ENCODE measurements at places on chromosomes 13 and 19.

DNA sequence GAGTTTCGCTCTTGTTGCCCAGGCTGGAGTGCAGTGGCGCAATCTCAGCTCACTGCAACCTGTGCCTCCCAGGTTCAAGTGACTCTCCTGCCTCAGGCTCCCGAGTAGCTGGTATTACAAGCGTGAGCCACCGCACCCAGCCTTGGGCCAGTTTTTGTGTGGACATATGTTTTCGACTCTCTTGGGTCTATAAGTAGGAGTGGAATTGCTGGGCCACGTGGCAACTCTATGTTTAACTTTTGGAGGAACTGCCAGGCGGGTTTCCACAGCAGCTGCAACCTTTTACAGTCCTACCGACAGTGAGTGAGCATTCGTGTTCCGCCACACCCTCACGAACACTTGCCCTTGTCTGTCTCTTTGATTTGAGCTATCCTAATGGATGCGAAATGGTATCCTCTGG is 44.9 kb downstream of the BICRA start:
- no peak overlapping the region for H3K27ac ChIP-seq
- DNase-seq: no peak
- H3K4me1 ChIP-seq: no peaks in the 10 kb centered on the region
- H3K4me3 ChIP-seq: no peak overlapping the region
- no peaks in the 10 kb centered on the region for H3K27me3 ChIP-seq

- H3K36me3 ChIP-seq: no peaks in the 10 kb centered on the region
- no peak overlapping the region for H3K4me3 ChIP-seq
- H3K27me3 ChIP-seq: no peaks in the 10 kb centered on the region
Observed at GRCh38 chr13:104106705-104107393, 1040.6 kb upstream of the SLC10A2 start.

GRCh38 chr13:45541806-45542205 is 73.7 kb downstream of the ERICH6B start:
- H3K4me3 ChIP-seq: no peak overlapping the region
- no peaks in the 10 kb centered on the region for H3K36me3 ChIP-seq
- H3K27ac ChIP-seq: no peak overlapping the region
- DNase-seq: no peak

DNA sequence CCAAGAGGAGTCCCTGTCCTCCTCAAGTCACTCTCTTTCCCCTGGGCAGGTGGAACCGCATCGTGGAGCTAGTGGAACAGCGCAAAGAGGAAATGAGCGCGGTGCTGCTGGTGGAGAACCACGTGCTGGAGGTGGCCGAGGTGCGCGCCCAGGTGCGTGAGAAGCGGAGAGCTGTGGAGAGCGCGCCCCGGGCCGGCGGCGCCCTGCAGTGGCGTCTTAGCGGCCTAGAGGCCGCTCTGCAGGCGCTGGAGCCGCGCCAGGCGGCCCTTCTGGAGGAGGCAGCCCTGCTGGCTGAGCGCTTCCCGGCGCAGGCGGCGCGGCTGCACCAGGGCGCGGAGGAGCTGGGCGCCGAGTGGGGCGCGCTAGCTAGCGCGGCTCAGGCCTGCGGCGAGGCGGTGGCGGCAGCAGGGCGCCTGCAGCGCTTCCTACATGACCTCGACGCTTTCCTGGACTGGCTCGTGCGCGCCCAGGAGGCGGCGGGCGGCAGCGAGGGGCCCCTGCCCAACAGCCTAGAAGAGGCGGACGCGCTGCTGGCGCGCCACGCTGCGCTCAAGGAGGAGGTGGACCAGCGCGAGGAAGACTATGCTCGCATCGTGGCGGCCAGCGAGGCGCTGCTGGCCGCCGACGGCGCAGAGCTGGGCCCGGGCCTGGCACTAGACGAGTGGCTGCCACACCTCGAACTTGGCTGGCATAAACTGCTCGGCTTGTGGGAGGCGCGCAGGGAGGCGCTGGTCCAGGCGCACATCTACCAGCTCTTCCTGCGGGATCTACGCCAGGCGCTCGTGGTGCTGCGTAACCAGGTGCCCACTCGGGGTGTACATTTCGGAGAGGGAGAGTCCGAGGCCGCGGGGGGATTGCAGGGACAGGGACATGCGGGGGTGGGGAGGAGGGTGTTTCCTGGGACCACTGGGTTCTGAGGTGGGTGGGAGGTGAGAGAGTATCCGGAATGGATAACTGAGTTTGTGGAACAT is 52.8 kb downstream of the SPTBN4 start:
- H3K4me1 ChIP-seq: no peaks in the 10 kb centered on the region
- no peak overlapping the region for H3K27ac ChIP-seq
- no peaks in the 10 kb centered on the region for H3K36me3 ChIP-seq
- H3K4me3 ChIP-seq: no peak overlapping the region
- H3K27me3 ChIP-seq: peaks cover 19% of the 10 kb centered on the region
- DNase-seq: no peak

- no peaks in the 10 kb centered on the region for H3K36me3 ChIP-seq
- no peak overlapping the region for H3K27ac ChIP-seq
- no peaks in the 10 kb centered on the region for H3K4me1 ChIP-seq
- no peaks in the 10 kb centered on the region for H3K27me3 ChIP-seq
- no peak overlapping the region for H3K4me3 ChIP-seq
- DNase-seq: no peak
Observed at GRCh38 chr13:22161871-22162270, 491.0 kb downstream of the FGF9 start.

DNA sequence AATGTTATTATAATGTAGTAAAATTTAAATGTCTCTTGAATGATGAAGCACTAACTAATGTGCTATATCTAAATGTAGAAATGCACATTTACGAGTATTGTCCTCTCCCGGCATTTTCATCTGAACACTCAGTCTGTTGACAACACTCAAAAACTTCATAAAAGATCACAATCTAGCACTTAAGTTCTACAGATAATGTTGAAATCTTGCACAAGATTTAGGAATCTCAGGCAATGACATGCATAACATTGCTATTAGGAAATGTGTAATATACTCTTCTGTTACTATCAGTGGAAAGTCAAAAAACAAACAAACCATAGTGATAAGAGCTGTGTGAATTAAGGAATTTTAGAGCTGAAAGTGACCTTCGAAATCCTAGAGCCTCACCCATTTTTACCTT is 37.5 kb upstream of the XPO4 start:
- no peak for DNase-seq
- no peaks in the 10 kb centered on the region for H3K27me3 ChIP-seq
- H3K27ac ChIP-seq: no peak overlapping the region

DNA sequence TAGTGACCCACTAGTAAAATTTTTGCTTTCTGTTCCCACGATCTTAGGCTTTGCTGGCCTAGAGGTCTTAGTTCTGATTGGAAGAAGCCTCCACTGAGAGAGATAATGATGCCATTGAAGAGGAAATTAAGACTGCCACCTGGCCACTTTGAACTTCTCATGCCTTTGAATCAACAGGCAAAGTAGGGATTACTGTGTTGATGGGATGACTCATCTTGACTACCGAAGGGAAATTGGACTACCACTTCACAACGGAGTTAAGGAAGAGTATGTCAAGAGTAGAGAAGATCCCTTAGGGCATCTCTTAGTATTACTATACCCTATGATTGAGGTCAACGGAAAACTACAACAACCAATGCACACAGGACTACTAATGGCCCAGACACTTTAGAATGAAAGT is 12.7 kb upstream of the FREM2 start:
- H3K4me3 ChIP-seq: no peak overlapping the region
- no peak for DNase-seq
- no peaks in the 10 kb centered on the region for H3K4me1 ChIP-seq
- no peaks in the 10 kb centered on the region for H3K36me3 ChIP-seq

DNA sequence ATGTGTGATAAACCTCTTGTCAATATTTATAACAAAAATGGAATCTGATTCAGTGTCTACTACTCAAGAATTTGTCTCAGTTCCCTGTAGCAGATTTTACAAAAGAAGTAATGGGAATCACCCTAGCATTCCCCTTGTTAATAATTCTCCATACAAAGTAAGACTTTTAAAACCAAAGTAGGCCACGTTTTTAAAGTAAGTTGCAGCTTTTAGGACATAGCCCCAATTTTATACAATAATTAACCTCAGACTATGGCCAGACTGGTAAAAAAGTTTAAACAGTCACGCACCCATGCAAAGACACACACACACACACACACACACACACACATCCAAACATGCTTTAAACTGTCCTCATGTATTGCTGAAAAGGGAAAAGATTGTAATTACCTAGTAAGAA is 589.9 kb downstream of the PCDH9 start:
- H3K4me3 ChIP-seq: no peak overlapping the region
- H3K4me1 ChIP-seq: no peaks in the 10 kb centered on the region
- no peak for DNase-seq
- no peaks in the 10 kb centered on the region for H3K36me3 ChIP-seq
- H3K27me3 ChIP-seq: no peaks in the 10 kb centered on the region
- H3K27ac ChIP-seq: no peak overlapping the region

- no peak for DNase-seq
- no peaks in the 10 kb centered on the region for H3K27me3 ChIP-seq
- no peak overlapping the region for H3K4me3 ChIP-seq
- H3K27ac ChIP-seq: no peak overlapping the region
Observed at GRCh38 chr19:7152568-7152967, 83.1 kb downstream of the ZNF557 start.

DNA sequence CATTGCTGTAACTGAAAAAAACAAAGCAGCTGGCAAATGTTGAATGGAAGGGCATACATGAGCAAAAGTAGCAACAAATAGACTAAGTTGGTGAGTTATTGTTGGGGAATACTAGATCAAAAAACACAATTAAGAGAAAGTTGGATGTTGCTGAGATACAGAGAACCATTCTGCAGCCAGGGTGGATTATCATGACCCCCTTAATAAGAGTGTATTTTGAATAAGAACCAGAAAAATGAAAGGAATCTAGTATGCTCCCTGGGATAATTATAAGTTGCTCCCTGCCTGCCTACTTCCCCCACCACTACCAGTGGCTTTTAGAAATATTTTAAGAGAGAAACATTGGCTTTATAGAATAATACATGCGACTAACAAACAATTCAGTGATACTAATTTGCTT is 14.5 kb upstream of the TRPC4 start:
- no peak overlapping the region for H3K4me3 ChIP-seq
- no peaks in the 10 kb centered on the region for H3K36me3 ChIP-seq
- no peak for DNase-seq
- no peaks in the 10 kb centered on the region for H3K4me1 ChIP-seq

DNA sequence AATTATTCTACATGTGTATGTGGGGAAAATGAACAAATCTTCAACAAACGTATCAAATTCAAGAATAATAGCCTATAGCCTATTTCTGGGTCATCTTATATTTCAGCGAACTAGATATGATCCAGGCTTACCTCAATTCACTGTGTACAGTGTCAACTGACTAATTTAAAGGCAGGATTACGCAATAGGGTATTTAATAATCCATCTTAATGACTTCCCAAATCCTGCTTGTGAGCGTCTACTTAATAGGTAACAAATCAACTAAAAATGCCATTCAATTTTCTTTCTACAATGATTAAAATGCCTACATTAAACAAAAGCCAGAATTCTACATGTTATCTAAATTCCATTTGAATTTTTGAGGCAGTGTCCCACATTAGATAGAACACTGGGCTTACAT is 67.0 kb downstream of the USP12 start:
- H3K36me3 ChIP-seq: no peaks in the 10 kb centered on the region
- H3K4me3 ChIP-seq: no peak overlapping the region
- no peak for DNase-seq
- H3K4me1 ChIP-seq: no peaks in the 10 kb centered on the region

- H3K4me1 ChIP-seq: no peaks in the 10 kb centered on the region
- H3K27ac ChIP-seq: no peak overlapping the region
- no peak overlapping the region for H3K4me3 ChIP-seq
- DNase-seq: no peak
- no peaks in the 10 kb centered on the region for H3K36me3 ChIP-seq
Observed at GRCh38 chr19:14028901-14029300, 953 bp downstream of the RLN3 start.

- no peak overlapping the region for H3K4me3 ChIP-seq
- DNase-seq: no peak
- peaks cover 5% of the 10 kb centered on the region for H3K27me3 ChIP-seq
- H3K27ac ChIP-seq: no peak overlapping the region
- H3K4me1 ChIP-seq: no peaks in the 10 kb centered on the region
- H3K36me3 ChIP-seq: no peaks in the 10 kb centered on the region
Observed at GRCh38 chr13:20360835-20361412, 128.8 kb upstream of the GJB6 start.

DNA sequence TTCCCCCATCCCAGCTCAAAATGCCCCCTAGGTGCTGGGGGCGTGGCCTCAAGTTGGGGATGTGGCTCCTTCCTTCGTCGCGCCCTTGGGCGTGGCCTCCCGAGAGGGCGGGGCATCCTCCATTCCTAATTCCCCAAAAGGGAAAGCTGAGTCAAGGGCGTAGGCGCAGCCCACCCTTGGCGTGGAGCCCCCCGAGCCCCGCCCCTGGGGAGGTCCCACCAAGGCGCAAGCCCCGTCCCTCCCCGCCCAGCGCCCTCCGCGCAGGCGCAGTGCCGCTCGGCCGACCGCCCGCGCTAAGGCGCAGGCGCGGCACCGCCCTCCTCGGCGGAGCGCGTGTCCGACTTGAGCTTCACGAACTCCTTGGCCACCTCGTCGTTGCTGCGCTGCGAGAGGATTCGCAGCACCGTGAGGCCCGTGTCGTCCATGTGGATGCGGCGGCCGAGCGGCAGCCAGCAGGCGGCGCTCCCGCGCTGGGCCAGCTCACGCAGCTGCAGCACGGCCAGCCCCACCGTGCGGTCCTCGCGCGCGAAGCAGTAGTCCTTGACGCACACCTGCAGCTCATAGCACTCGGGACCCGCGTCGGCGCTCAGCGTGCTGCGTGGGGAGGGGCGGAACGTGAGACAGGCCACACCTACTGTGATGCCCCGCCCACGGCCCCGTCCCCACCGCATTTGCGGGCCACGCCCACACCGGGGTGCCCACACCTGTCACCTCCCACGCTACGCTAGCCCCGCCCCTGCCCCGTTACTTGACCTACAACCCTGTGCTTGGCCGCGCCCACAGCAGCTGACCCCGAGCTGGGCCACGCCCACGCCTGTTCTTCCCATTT is 50.5 kb downstream of the COLGALT1 start:
- DNase-seq: peak; percentile 71
- peak overlapping the region; percentile 21 for H3K4me3 ChIP-seq
- H3K4me1 ChIP-seq: peaks cover 2% of the 10 kb centered on the region
- no peaks in the 10 kb centered on the region for H3K36me3 ChIP-seq
- no peak overlapping the region for H3K27ac ChIP-seq

DNA sequence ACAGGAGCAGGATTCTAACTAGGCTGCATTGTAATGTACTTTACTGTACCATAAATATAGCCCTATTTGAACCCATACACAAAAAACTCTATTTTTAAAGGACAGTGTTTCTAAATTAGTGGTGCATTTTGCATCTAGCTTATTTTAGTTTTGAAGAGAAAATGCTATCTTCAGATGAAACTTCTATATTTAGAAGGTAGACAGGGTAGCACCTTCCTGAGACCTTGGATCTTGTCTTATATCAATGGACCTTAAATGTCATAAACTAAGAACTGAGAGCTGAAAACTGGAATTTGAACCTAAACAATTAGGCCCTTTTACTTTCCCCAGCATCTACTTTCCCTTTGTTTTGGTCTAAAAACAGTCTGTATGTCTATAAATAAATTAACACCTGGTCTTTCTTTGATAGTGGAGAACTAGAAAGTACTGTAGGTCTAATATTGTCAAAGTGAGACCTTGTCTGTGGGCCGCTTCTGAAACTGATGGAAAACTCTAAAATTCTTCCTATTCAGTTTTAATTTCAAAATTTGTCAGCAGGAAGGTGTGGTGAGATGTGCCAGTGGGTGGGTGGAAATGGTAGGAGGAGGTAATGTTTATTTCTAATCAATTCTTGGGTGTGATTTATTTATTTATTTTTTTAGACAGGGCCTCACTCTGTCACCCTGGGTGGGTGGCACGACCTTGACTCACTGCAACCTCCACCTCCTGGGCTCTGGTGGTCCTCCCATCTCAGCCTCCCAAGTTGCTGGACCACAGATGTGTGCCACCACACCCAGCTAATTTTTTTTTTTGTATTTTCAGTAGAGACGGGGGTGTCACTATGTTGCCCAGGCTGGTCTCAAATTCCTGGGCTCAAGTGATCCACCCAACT is 10.1 kb downstream of the COG3 start:
- no peak for DNase-seq
- H3K27ac ChIP-seq: no peak overlapping the region
- H3K36me3 ChIP-seq: no peaks in the 10 kb centered on the region
- H3K4me3 ChIP-seq: no peak overlapping the region

Measured in iPS DF 6.9 (cell line).